Right ventricle myocardium superior (tissue), 1 donor: ENCODE measurements at places on chromosomes 4 and X. TPM values are rescaled to one million over a fixed set of nuclear protein-coding genes. Genes with fewer than 3 reads are reported as not detected.

DNA sequence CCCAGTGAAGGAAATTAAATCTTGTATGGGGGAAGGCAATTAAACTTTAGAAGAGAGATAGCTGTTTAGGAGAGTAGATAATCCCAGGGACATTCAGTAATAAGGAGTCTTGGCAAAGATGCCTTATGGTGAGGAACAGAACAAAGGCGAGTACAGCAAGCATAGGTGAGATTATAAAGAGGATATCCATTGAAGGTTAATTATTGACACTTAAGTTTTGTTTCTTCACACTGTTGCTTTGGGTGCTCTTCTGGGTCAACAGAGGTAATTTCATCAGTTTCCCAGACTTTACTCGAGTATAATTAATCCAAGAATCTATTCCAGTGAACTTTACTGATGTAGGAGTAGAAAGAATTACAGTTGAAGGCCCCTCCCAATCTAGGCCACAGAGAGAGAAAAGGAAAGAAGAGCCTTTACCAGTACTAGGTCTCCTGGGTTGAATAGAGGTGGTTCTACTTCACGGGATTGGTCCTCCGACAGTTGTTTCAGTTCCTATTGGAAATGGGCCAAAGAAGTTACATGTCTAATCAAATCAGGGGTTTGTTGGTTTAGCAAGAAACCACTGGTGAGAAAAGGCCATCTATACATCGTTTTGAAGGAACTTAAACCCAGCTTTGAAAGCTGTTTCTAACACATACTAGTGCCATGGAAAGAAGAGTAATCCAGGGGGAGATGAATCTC, 27.2 kb downstream of the EPGN start:
- no peak for DNase-seq

DNA sequence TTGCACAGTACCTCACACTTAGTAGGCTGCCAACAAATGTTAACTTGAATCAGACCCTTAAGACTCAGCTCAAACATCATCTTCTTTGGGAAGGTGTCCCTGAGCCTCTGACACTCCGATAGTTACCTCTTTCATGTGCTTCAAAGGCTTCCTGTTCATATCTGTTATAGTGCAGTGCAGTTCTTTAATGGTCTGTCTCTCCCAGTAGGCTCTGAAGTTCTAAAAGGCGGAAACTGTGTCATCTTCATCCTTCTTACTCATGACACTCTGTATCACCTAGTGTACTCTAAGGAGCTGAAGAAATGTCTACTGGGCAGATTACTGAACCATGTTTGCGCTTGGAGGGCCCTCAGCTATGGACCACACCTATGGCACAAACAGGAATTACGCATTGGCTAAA, 2.1 kb upstream of the DIAPH2 start:
- no peak for DNase-seq

DNA sequence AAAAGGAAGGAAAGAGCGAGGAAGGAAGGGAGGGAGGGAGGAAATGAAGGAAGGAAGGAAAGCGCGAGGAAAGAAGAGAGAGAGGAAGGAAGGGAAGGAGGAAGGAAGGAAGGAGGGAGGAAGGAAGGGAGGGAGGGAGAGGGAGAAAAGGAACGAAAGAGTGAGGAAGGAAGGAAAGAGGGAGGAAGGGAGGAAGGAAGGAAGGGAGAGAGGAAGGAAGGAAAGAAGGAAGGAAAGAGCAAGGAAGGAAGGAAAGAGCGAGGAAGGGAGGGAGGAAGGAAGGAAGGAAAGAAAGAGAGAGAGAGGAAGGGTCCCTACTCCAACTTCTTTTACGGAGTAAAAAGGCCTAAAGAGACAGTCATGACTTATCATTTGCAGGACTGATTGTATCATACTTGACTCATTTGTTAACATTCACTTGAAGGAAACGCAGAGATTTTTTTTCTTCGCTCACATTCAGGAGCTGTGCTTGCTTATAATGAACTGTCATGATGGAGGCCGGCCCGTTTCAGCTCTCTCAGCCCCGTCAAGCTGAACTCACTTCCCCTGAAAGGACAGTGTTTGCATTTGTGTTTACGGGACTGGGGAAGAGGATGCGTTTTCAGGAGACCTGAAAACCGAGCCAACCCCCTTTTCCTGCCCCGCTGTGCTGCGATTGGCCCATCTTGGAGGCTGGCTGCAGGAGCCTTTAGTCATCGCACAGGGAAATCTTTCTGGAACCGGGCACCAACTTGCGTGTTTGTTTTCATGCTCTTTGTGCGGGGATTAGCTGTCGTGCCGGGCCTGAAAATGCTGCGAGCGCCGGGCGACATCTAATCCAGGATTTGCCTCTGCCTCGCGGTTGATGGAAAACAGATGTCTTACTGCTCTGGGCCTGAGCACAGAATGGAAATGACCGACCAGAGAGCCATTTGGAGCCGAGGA, 17.8 kb downstream of the TRIM2 start:
- peak; percentile 66 for DNase-seq

GRCh38 chrX:112867570-112867969, 26.9 kb upstream of the AMOT start:
- no peak for DNase-seq

DNA sequence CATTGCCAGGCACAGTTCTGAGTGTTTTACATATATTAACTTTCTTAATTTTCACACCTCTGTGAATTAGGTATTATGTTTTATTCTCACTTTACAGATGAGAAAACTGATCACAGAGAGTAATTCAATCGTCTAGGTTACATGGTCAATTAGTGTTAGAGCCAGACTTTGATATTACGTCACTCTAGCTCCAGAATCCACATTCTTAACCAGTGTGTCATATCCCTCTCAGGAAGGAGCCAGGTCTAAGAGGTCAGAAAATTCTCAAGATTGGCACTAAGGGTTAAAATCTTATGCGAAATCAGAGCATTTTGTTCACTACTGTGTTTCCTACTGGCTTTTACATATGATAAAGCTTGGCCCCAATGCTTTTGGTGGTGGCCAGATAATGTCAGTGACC, 7.4 kb downstream of the DMP1 start:
- DNase-seq: no peak

DNA sequence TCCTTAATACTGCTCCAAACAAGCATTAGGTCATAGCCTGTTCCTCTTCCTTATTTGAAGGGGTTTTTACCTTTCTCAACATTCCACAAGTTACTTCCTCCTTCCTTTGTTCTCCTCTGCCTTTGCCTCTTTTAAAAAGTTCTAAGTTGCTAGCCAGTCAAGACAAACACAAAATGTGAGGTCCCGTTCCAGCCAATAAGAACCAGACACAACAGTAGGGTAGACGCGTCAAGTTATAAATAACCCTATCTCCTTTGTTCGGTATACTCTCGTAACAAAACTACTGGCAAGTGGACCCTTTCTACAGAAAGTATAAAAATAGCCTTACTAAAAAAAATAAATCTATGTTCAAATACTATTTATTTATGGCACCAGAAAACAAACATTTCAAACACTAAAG, 6.3 kb upstream of the ACE2 start:
- DNase-seq: no peak

GRCh38 chrX:94204524-94204923, 530.5 kb downstream of the FAM133A start:
- DNase-seq: no peak

Gene CT45A3
- not detected for total RNA-seq

GRCh38 chr4:112111306-112111705, 33.9 kb upstream of the FAM241A start:
- no peak for DNase-seq

Gene RHOXF2B
- total RNA-seq: not detected

- DNase-seq: no peak
These were observed 85.4 kb upstream of the RAPGEF2 start for GRCh38 chr4:159017323-159018026.
